Keratinocyte (primary cell): ENCODE measurements at places on chromosomes 5 and 9.

DNA sequence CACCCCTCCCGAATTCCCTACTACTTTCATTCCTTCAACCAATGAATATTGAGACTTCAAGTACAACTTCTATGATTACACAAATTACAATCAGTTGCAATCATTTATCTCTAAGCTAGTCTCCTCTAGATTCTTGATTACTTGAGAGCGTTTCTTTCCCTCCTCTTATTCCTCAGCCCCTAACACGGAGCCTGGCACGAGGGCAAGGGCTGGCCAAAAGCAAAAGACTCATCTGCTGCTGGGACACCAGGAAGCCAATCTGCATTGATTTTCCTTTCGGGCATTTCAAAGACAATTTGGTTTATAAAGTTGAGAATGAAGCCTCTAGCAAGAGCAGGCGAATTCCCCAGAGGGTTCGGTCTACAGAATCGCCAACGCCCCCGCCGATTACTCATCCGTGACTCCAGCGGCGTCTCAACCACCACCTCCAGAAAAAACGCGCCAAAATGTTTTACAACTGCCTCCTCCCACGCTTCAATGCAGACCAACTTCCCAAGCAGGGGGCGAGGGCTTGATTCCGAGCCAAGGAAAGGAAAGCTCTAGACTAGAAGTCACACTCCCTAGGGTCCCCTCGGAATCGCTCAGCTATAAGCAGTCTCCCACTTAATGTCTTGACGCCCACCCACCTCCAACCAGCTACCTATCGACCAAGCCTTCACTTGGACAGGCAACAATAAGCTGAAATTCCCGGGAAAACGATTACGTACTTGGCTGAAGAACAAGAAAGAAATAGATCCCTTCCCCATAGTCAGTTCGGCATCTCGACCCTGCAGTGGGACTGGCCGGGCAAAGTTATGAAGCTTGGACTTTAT, 1.5 kb downstream of the PCSK1 start:
- DNase-seq = no peak
- H3K36me3 ChIP-seq = no peaks in the 10 kb centered on the region
- no peak overlapping the region for H3K27ac ChIP-seq
- no peak overlapping the region for H3K4me3 ChIP-seq
- H3K4me1 ChIP-seq = peaks cover 3% of the 10 kb centered on the region

- no peak overlapping the region for H3K4me3 ChIP-seq
- no peak for DNase-seq
- no peaks in the 10 kb centered on the region for H3K36me3 ChIP-seq
- peaks cover 20% of the 10 kb centered on the region for H3K4me1 ChIP-seq
These were observed 437.3 kb upstream of the MPDZ start for GRCh38 chr9:13716601-13717321.

DNA sequence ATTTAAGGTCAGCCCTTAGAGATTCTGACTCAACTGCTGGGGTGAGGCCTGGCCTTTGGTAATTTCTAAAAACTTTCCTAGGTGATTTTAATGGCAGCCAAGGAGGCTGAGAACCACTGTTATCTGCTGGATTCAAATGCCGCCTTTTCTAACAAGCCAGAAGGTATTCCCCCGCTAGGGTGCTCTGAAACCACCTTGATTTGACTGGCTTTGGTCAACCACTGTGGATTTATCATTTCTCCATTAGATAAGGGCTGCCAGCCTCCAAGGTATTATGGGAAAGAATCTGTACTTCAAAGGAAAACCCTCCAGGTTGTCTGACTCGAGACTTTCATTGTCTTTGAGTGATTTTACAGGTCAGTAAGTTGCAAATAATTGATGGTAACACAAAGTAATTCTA, 4.3 kb downstream of the ANXA6 start:
- H3K27ac ChIP-seq = no peak overlapping the region
- DNase-seq = no peak
- H3K4me1 ChIP-seq = peaks cover 19% of the 10 kb centered on the region
- H3K4me3 ChIP-seq = no peak overlapping the region
- H3K36me3 ChIP-seq = no peaks in the 10 kb centered on the region
- H3K27me3 ChIP-seq = peaks cover 15% of the 10 kb centered on the region

- H3K27me3 ChIP-seq = no peaks in the 10 kb centered on the region
These were observed 47.5 kb downstream of the NEURL1B start for GRCh38 chr5:172688349-172689217.

GRCh38 chr5:157485811-157486210, 25.8 kb downstream of the NIPAL4 start:
- H3K36me3 ChIP-seq = peaks cover 24% of the 10 kb centered on the region
- no peak overlapping the region for H3K27ac ChIP-seq
- DNase-seq = no peak

DNA sequence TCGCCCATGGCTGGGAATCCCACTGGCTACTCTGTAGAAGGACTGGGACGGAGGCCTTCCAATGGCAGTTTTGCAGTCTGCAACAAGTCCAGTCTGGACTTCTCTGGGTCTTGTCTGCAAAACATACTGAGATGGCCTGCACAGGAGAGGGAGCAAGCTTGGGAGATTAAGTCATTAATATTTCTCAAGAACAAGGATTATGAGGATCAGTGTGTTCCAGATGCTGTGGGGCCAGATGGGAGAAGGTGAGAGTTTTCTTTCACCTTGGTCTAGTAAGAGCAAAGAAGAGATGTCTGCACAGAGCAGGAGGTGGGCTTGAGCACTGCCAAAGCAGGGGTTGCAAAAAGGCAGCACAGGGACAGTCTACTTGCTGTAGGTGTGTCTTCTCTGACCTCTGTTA, at the start of gene PDE6A:
Gene PDE6A, minus strand, starts transcription at position 128 of the 400 bp plus-strand sequence. Its CDS starts 120 bp downstream, at position 8.
- no peak within 1 kb of the TSS for H3K27ac ChIP-seq
- H3K36me3 ChIP-seq = no peaks in the 10 kb centered on the region
- H3K4me1 ChIP-seq = peaks cover 12% of the 10 kb centered on the region
- no peak within 1 kb of the TSS for H3K4me3 ChIP-seq
- DNase-seq = no peak

- H3K4me1 ChIP-seq = no peaks in the 10 kb centered on the region
- no peak for DNase-seq
- H3K36me3 ChIP-seq = no peaks in the 10 kb centered on the region
- no peaks in the 10 kb centered on the region for H3K27me3 ChIP-seq
These were observed 364.4 kb upstream of the CDH9 start for GRCh38 chr5:27402828-27403227.

GRCh38 chr9:80320916-80321315, 749.2 kb downstream of the TLE4 start:
- H3K4me3 ChIP-seq = no peak overlapping the region
- no peaks in the 10 kb centered on the region for H3K4me1 ChIP-seq
- DNase-seq = no peak
- H3K27me3 ChIP-seq = no peaks in the 10 kb centered on the region
- no peak overlapping the region for H3K27ac ChIP-seq

DNA sequence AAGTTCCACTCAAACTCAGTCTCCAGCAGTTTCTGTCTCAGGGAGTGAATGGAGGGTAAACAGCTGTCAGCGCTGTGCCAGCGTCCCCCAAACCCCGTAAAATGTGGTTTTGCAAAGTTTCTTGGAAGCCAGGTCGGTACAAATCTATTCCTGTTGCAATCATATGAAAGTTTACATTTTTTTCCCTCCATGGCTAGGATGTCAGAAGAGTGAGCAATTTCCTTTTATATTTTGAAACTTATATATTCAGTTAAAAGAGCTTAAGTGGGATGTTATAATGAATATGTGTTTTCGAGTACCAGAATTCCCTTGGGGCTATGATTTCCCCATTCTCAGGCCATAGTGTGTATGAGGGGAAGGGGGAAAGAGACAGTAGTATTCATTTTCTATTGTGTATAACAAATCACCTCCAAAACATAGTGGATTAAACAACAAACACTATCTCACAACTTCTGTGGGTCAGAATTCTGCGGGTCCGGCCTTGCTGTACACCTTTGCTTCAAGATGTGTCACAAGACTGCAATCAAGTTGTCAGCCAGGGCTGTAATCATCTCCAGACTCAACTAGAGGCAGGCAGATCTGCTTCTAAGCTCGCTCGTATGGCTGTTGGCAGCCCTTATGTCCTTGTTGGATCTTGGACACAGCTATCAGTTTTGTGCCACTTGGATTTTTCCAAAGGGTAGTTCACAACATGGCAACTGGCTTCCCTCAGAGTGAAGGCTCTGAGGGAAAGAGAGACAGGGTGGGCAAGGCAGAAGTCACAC, 107.4 kb downstream of the SNX18 start:
- H3K4me3 ChIP-seq = no peak overlapping the region
- no peaks in the 10 kb centered on the region for H3K36me3 ChIP-seq
- H3K4me1 ChIP-seq = no peaks in the 10 kb centered on the region
- no peaks in the 10 kb centered on the region for H3K27me3 ChIP-seq
- H3K27ac ChIP-seq = no peak overlapping the region
- no peak for DNase-seq

DNA sequence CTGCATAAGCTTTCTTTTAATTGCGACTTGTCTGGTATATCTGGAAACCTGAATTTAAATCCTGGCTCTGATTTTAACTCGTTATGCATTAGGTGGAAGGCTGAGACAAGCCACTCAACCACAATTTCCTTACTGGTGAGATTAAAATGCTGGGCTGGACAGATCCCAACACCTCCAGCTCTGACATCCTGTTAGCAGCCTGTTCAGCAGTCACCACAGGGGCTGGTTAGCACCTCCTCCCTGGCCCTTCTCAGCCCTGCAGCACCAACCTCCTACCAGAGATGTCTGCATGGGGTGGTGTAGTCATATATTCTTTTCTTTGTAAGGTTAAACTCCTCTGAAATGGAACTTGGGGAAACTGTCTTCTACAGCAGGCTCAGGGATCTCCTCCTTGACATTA, 156.5 kb upstream of the NFIL3 start:
- H3K27me3 ChIP-seq = peaks cover 11% of the 10 kb centered on the region
- H3K36me3 ChIP-seq = no peaks in the 10 kb centered on the region
- no peak overlapping the region for H3K4me3 ChIP-seq
- H3K4me1 ChIP-seq = no peaks in the 10 kb centered on the region
- H3K27ac ChIP-seq = no peak overlapping the region

GRCh38 chr5:142716963-142717362, 31.1 kb upstream of the FGF1 start:
- no peak overlapping the region for H3K4me3 ChIP-seq
- peaks cover 28% of the 10 kb centered on the region for H3K4me1 ChIP-seq
- H3K36me3 ChIP-seq = no peaks in the 10 kb centered on the region
- H3K27me3 ChIP-seq = no peaks in the 10 kb centered on the region
